ENCODE measurements at places on chromosomes 1 and 21.

DNA sequence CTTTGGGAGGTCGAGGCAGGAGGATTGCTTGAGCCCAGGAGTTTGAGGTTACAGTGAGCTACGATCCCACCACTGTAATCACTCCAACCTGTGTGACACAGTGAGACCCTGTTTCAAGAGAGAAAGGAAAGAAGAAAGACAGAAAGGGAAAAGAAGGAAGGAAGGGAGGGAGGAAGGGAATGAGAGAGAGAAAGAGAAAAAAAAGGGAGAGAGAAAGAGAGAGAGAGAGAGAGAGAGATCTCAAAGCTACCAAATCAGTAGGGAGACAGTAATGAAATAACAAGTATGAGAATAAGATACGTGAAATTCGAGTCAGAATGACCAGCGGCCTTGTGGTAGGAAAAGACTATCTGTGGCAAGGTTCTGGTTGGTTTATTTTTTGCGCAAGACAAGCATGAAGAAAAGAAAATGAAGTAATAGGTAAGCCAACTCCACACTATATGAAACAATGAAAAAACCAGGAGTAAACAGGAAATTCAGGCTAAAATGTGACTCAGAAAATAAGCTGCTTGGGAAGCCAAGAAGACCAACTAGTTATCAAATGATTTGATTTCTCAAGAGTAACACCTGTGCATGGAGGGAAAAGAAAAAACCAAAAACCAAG, 8.9 kb downstream of the MTF1 start:
- DNase-seq, result no peak

- DNase-seq, result no peak
These were observed 73.8 kb downstream of the APP start for GRCh38 chr21:26096494-26097371.

DNA sequence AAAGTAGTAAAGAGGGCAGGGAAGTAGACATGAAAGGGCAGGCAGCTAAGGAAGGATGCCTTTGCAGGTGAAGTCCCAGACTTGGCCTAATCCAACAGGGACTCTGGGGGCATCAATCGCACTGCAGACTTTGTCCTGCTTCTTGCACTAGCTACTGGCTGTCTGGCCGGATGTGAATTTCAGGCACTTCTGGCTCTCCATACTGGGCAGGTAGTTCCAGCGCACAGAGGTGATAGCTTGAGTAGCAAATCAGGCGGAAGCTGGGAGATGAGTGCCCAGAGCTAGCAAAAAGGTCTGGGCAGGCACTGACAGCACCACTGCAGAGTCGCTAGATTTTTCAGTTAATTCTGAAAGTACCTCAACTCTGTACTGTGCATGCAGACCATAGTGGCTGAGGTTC, 997 bp downstream of the RSPH1 start:
- no peak for DNase-seq

- no peak for DNase-seq
These were observed 27.9 kb downstream of the DOP1B start for GRCh38 chr21:36184545-36184944.

DNA sequence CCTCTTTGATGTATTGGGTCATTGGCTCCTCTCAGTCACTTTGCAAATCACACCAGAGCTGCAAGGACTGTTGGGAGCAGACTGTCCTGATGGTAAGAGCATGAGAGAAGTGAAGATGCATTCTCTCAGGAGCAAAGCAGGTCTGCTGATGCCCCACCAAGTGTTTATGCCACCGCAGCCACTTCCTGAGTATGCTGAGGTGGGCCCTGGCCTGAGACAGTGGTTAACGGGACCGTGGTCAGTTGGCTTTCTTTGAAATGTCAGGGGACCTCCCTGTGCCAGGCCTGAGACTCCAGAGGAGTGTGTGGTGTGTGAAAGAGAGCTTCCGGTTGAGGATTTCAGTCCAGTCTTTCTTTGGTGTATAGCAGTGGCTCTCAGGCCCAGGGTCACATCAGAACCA, 79.4 kb downstream of the SPATA46 start:
- DNase-seq, result no peak

DNA sequence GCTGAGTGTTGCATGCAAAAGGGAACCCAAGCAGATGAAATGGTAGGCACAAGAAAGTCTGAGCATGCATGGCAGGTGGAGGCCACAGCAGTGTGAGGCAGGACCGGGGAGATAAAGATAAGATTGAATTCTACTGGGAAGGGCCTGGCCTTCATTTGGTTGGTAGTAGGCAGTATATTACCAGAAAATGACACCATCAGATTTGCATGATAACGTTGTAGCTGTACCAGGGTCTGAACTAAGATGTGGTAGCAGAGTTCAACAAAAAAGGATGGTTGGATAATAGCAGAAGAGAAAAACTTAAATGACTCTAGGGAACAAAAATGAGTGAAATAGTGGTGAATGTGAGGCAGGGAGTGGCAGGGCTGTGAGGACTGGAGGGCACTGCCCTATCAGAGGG, 75.6 kb upstream of the DNAJC6 start:
- DNase-seq, result no peak

DNA sequence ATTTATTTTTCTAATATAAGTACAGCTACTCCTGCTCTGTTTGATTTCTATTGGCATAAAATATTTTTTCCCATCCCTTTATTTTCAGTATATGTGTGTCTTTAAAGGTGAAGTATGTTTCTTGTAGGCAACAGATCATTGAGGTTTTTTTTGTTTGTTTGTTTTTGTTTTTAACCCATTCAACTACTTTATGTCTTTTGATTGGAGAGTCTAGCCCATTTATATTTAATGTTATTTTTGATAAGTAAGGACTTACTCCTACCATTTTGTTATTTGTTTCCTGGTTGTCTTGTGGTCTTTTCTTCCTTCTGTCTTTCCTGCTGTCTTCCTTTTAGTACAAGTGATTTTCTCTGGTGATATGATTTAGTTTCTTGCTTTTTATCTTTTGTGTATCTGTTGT, 285.1 kb upstream of the PROX1 start:
- DNase-seq, result no peak

- DNase-seq, result no peak
These were observed 13.8 kb downstream of the SNX7 start for GRCh38 chr1:98675282-98675681.

DNA sequence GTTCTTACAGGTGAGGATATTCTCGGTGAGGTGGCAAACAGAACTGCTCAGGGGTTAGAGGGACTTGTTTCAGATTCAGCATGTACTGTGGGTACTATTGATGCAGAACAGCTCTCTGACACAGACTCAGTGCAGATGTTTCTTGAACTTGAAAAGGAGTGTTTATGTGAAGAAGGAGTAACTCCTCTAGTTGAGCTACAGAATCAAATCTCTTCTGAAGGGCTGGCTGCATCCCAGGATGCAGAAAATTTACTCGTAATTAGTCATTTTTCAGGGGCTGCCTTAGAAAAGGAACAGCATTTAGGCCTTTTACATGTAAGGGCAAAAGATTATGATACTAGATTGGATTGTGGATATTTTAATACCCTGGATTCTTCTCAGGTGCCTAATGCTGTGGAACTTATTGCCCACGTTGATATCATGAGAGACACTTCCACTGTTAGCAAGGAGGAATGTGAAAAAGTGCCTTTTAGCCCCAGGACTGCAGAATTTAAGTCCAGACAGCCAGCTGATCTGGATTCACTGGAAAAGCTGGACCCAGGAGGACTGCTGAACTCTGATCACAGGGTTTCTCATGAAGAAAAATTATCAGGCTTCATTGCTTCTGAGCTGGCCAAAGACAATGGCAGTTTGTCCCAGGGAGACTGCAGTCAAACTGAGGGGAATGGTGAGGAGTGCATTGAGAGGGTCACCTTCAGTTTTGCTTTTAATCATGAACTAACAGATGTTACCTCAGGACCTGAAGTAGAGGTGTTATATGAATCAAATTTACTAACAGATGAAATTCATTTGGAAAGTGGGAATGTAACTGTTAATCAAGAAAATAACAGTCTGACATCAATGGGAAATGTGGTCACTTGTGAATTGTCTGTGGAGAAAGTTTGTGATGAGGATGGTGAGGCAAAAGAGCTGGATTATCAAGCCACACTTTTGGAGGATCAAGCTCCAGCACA, 79.6 kb upstream of the BMP8A start:
- no peak for DNase-seq

GRCh38 chr1:34908369-34908768, 21.1 kb downstream of the DLGAP3 start:
- DNase-seq, result no peak

- DNase-seq, result peak; percentile 89
These were observed at the start of gene CREG1 for GRCh38 chr1:167553136-167554027. Gene CREG1, minus strand, starts transcription at chr1:167553762.

GRCh38 chr1:205813755-205814058, 709 bp upstream of the SLC41A1 start:
- DNase-seq, result no peak

DNA sequence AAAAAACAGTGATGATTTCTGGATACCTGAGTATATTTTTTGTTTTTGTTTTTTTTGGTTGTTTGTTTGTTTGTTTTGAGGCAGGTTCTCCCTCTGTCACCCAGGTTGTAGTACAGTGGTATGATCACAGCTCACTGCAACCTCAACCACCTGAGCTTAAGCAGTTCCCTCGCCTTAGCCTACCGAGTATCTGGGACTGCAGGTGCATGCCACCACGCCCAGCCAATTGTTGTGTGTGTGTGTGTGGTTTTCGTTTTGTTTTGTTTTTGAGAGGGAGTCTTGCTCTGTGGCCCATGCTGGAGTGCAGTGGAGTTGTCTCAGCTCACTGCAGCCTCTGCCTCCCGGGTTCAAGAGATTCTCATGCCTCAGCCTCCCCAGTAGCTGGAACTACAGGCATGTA, 55.3 kb upstream of the RCC1 start:
- no peak for DNase-seq

GRCh38 chr1:115924770-115925169, 51.5 kb upstream of the SLC22A15 start:
- no peak for DNase-seq

- no peak for DNase-seq
These were observed 106.2 kb downstream of the DHRS3 start for GRCh38 chr1:12511516-12512468.

GRCh38 chr1:221263831-221264767, 384.9 kb downstream of the HLX start:
- peak; percentile 75 for DNase-seq

DNA sequence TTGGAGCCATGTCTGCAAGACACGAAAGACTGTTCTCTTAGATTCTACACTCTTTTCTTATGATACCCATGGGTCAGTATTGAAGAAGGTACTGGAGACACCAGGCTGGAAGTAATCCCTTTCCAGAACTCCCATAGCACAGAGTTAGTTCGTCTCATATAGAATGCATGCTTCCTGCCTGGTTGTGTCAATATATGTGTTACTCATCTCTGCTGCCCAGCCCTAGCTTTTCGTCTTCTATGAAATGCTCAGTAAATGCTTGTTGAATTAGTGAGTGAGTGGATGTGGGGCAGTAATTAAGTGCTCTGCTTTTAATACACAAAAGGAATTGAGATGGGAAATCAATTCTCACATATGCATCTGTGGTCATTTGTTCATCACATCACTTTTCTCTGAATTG, 32.1 kb downstream of the ADCY10 start:
- DNase-seq, result no peak

DNA sequence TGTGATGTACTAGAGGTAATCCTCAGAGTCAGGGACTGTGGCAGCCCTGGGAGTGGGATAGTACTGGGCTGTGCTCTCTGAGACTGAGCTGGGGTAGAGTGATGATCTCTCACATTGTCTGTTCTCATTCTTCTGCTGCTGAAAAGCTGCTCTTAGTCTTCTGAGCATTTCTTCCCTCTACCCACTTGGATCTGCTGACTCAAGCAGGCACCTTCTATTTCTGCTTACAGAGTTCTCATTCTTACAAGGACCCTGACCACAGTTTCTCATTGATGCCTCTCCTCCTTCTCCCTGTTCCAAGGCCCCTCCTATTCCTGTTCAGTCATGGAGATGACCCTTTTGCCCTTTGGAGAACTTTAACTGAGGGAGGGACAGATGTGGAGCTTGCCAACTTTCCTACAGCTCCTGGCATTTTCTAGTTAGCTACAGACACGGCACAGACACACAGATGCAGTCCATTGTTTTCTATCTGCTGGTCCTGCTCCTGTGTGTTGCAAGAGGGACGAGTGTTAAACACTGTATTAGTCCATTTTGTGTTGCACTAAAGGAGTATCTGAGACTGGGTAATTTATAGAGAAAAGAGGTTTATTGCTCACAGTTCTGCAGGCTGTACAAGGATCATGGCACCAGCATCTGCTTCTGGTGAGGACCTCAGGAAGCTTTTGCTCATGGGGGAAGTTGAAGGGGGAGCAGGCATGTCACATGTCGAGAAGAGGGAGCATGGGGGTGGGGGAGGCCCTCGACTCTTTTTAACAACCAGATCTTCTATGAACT, 12.3 kb downstream of the MAPKAPK2 start:
- DNase-seq, result no peak

DNA sequence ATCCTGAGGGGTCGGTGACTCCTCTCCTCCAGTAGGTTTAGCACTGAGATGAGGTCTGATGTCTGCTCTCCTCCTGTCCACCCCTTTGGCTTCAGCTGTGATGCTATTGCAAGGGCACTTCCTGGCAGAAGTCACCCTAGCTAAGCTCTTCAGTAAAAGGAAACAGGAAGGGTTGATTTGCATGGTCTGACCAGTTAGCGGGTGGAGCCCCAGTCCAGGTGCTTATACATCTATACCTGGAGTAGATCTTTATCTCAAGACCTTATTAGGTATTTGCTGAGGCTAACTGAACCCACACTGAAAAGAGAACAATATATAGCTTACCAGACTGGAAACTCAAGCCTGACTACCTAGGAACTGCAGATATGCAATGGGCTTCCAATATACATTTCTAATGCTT, 28.9 kb upstream of the NFASC start:
- DNase-seq, result no peak

GRCh38 chr1:172795741-172796140, 136.8 kb downstream of the FASLG start:
- DNase-seq, result no peak

GRCh38 chr1:157431751-157432150, 120.6 kb downstream of the FCRL5 start:
- no peak for DNase-seq
